ENCODE measurements at places on chromosomes 2 and 18.
A peak's percentile ranks its signal among the peaks of the same experiment; 100 is the strongest.

DNA sequence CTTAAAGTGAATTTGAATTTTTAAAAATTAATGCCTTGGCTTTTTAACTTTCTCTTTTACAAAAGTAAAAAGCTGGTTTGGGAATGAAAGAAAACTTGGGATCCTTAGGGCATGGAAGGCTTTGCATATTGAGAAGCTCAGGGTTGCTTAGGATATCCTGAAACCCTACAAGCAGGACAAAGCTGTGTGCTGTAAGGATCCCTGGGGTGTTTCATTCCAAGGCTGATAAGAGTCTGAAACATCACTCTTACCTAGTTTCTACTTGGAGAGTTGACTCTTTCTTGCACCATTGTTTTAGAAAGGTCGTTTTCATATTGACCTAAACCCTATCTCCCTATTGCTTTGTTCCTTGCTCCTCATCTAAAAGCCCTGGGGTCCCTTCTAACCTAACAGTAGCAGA lies 325.9 kb upstream of the NT5C1B start:
- no peak for DNase-seq

- no peak for DNase-seq
Measured at GRCh38 chr2:240956171-240956934, 42.1 kb upstream of the SNED1 start.

- no peak for DNase-seq
Measured at GRCh38 chr2:147927053-147927588, 82.3 kb downstream of the ACVR2A start.

- no peak for DNase-seq
Measured at GRCh38 chr2:14015113-14015630, 617.3 kb upstream of the LRATD1 start.

DNA sequence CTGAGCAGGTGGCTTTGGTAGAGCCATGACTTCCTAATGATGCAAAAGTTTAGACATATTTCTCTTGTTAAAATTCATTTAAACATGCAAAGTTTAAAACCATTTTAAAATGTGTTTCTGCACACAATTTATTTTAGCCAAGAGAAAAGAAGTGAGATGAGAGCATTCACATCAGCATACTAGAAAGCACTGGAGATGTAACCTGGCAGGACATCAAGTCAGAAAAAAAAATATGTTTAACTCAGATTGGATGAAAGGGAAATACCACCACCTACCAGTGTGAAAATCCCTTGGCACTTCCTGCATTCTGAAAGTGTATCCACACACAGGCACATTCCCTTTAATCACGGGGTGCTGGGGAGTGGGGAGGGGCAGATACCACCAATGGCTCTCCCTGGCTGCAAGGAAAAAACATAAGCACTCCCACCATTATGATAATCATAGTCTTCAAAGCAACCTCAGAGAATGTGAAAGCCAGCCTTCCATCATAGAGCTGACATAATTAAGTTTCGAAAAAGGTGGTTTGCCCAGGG lies 25.0 kb downstream of the DNER start:
- no peak for DNase-seq

- DNase-seq, result no peak
Measured at GRCh38 chr2:113214141-113214540, 40.4 kb downstream of the PSD4 start.

GRCh38 chr2:96762529-96763311 lies 2.0 kb downstream of the CNNM4 start:
- no peak for DNase-seq

GRCh38 chr18:25737710-25738311 lies 352.6 kb downstream of the SS18 start:
- no peak for DNase-seq

DNA sequence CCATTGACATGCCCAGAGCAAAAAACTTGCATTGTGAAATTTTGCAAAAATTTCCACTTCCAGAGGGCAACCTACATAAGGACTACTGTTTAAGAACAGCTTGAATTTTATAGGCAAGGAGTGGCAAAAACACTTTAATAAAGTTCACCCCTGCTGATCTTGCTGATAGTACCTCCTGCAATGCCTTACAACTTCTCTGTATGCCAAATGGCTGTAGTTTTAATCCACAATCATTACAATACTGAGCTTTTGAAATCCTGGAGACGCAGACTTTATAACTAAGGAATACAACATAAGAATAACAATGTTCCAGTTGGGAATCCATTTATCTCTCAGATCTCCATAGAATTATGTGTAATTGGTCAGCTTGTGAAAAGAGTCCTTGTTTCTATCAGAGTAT lies 247.5 kb downstream of the KCNJ3 start:
- DNase-seq, result no peak

DNA sequence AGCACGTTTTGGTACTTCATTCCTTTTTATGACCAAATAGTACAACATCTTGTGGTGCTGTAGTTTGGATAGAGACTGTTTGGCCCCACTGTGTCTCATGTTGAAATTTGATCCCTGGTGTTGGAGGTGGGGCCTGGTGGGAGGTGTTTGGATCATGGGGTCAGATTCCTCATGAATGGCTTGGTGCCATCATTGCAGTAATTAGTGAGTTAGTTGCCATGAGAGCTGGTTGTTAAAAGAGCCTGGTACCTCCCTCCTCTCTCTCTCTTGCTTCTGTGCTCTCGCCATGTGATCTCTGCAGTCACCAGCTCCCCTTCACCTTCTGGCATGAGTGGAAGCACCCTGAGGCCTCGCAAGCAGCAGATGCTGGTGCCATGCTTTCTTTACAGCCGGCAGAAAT lies 50.9 kb downstream of the NCAPH start:
- no peak for DNase-seq

DNA sequence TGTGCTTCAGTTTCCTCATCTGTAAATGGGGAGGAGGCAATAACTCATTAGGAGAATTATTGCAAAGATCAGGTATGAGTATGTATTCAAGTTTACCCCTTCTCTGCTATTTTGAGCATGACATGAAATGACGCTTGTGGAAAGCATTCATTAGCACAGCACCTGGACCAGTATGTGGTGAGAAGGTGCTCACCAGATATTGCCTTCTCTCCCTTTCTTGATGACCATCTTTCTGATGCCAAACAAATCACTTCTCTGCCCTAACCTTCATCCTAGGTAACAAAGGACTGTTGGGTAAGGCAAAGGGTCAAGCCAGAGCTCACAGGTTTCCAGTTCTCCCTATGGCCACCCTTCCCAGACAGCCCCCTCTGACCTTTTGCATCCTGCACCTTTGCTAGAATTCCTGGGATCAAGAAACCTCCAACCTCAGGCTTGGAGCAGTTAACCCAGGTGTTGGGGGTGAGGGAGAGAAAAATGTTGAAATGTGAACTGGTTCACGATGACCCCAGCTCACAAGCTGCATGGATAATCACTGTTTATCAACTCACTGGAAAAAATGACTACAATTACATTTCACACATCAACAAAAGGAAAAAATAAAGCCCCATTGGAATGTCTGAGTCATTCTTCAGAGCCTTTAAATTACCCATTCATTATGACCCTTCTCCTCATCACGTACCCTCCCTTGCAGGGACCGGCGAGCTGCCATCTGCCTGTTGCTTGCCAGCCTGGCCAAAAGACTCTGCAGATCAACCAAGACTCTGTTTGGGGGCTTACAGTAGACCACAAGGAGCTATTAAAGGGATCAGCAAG lies 41.6 kb downstream of the LBH start:
- DNase-seq, result no peak

DNA sequence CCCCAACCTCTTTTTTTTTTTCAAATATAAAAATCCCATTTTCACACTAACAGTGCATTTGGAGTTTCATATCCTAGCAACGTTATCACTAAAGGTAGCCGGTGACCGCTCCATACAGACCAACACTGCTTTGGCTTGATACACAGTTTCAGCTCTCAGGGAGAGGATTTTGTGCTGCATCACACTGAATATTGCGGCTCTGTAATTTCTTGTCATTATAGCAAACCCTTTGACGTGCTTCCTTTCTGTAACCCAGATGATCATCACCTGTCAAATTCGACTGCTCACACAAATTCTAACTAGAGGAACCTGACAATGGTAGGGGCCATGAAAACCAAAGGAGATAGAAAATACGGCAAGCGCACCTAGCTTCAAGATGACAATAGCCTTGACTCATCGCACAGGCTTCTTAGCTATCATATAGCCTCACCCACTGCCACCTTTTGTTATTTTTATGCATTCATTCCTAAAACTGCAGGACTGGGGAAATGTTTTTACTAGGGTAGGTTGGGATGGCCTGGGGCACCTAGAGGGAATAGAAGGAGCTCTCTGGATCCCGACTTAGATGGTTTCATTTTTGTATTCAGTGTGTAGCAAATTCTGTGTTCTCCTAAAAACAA lies 582.9 kb upstream of the PIK3C3 start:
- no peak for DNase-seq

DNA sequence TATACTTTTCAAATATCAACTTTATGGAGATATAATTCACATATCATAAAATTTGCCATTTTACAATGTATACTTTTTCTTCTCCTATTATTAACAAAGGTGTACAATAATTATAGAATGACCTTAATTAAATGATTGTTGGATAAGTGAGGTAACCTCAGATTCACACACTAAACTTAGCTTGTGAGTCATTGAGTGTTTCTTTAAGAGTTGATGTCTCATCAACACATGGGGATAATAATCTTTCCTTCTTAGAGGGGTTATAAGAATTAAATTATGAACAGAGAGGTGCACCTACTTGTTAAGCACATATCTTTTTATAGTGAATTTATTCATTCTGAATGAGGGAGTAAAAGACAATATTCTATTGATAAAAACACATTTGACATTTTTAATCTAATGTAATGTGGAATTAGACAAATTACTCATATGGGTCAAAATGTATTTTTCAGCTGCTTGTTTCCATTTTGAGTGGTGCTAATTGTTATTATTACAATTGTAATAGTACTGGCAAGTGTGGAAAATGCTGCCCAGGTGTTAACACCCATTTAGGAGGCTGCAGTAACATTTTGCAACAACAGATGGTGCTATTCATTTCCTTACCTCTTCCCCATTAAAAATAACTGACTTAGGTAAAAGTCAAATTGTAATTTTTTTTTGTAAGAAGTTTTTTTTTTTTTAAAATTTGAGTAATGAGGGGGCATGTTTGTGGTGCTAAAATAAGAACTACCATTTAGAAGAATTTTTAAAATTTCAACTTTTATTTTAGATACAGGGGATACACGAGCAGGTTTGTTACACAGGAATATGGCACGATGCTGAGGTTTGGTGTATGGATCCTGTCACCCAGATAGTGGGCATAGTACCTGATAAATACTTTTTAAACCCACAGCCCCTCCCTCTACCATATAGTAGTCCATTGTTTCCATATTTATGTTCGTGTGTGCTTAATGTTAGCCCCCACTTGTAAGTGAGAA lies 32.1 kb upstream of the DYNAP start:
- DNase-seq, result peak; percentile 21

DNA sequence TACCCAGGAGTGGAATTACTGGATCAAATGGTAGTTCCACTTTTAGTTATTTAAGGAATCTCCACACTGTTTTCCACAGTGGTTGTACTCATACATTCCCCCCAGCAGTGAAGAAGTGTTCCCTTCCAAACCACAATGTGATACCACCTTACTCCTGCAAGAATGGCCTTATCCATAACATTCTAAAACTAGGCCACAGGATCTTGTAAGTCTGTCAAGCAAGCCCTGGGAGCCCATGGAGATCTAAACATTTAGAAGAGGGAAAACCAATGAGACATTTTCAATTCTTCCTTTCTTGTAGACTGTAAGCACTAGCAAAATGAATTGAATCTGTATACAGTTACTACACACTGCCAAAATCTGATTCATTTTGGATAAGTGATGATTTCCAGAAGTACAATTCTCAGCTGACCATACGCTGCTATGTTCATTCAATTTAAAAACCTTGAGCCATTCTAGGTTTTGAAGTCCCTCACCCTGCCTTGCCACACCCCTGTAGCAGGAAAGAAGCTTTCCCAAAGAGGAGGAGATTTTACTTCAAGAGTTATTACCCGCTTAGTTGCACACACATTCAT lies 149.1 kb downstream of the SLC8A1 start:
- no peak for DNase-seq

- no peak for DNase-seq
Measured at GRCh38 chr2:96933305-96934181, 52.8 kb downstream of the FAM178B start.

DNA sequence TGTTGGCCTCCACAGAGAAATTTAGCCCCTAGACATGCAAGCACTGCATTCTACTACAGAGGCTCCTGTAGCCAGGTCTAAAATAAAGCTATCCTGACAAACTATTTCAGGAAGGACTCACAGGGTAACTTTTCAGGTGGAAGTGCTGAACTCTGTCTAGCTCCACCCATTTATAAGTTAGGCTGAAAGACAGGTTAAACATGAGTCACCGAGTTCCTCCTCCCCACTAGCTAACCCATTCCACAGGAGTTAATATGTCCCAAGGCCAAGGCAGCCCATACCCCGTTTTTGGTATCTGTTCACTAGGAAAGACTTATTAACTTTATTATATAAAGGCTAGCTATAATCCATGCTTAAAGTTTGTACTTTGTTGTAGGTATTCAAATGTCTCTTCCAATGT lies 3.5 kb downstream of the CWC22 start:
- no peak for DNase-seq

- no peak for DNase-seq
Measured at GRCh38 chr18:49731421-49731841, 81.9 kb downstream of the ACAA2 start.

- DNase-seq, result no peak
Measured at GRCh38 chr2:219172231-219173154, 2.7 kb upstream of the SLC23A3 start.

- DNase-seq, result peak; percentile 69
Measured at GRCh38 chr2:218876562-218877219, 4.0 kb upstream of the WNT10A start.

DNA sequence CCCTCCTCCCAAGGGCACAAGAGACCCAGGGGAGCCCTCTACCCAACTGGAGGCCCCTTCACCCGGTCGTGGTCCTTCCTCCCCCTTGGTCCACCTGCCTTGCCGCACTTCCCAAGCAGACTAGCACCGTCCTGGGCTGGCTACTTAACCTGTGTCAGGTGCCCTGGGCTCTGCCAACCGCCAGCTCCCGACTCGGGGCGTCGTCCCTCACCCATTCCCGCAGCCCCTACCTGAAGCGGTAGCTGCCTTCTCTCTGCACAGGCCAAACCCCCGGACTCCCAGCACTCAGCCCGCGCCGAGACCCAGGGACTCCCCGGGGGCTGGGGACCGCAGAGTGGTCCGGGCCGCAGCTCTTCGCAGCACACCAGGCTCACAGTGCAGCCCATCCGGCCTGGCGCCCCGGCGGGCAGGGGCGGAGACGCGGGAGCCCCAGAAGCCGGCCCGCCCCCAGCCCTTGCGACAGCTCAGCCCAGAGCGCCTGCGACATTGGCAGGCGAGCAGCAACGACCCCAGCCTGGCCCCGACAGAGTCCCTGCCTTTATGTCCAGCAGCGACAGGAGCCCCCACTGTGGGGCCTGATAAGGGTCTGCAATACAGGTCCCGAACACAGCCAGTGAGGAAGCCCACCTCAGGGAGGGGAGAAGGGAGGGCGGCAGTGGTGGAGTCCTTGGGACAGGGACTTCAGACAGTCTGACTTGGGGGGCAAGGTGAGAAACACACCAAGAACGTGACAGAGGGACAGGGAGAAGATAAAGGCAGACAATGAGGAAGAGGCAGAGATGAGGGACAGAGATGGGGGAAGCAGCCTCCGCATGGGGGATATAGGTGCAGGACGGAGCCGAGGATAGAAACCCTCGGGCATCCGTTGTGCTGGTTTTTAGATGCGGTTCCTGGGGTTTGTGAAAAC lies 31.0 kb upstream of the TNS1 start:
- peak; percentile 18 for DNase-seq
